Cardiac fibroblast (primary cell): ENCODE measurements at places on chromosomes 4 and X.

GRCh38 chr4:76153356-76153755 is 5.2 kb upstream of the NUP54 start:
- no peak for DNase-seq

DNA sequence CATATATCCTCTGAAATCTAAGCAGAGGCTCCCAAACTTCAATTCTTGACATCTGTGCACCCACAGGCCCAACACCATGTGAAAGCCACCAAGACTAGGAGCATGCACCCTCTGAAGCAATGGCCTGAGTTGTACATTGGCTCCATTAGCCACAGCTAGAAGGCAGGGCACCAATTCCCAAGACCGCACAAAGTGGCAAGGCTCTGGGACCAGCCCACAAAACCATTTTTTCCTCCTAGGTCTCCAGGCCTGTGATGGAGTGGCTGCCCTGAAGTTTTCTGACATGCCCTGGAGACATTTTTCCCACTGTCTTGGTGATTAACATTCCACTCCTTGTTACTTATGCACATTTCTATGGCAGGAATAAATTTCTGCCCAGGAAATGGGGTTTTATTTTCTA is 232.2 kb upstream of the GRID2 start:
- no peak for DNase-seq

DNA sequence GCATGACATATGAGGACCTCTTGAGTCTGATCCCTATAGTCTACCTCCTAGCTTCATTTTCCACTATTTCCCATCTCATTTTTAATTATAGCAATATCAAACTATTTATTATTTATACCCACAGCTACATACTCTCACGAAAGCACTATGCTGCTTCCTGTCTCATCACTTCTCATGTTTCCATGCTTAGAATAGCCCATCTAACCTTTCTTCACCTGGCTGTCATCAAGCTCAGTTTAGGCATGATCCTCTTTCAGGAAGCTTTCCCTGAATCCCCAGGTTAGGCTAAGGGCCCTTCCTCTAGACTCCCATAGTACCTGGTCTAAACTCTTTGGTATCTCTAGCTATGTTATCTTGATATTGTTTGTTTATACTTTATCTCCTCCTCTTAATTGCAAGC is 137.8 kb downstream of the TBC1D19 start:
- no peak for DNase-seq

GRCh38 chrX:28126886-28127285 is 145.6 kb upstream of the DCAF8L1 start:
- no peak for DNase-seq

GRCh38 chr4:26780539-26780938 is 80.1 kb upstream of the STIM2 start:
- DNase-seq: peak; percentile 46

GRCh38 chr4:37839426-37839825 is 12.9 kb downstream of the PGM2 start:
- DNase-seq: no peak
